EL (cell line): ENCODE measurements at places on chromosomes 5 and 9.
A peak's percentile ranks its signal among the peaks of the same experiment; 100 is the strongest.

DNA sequence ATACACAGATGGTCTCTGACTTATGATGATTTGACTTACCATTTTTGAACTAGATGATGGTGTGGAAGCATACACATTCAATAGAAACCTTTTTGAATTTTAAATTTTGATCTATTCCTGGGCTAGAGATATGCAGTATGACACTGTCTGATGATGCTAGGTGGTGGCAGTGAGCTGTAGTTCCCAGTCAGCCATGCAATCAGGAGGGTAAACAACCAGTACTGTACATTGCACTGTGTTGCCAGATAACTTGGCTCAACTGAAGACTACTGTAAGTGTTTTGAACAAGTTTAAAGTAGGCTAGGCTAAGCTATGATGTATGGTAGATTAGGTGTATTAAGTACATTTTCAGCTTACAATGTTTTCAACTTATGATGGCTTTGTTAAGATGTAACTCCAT is 859.1 kb upstream of the ARRDC3 start:
- DNase-seq = no peak

GRCh38 chr9:20945269-20945668 is 86.2 kb downstream of the HACD4 start:
- DNase-seq = no peak

- peak; percentile 72 for DNase-seq
Measured at GRCh38 chr5:9776525-9776924, 146.4 kb upstream of the TAS2R1 start.

DNA sequence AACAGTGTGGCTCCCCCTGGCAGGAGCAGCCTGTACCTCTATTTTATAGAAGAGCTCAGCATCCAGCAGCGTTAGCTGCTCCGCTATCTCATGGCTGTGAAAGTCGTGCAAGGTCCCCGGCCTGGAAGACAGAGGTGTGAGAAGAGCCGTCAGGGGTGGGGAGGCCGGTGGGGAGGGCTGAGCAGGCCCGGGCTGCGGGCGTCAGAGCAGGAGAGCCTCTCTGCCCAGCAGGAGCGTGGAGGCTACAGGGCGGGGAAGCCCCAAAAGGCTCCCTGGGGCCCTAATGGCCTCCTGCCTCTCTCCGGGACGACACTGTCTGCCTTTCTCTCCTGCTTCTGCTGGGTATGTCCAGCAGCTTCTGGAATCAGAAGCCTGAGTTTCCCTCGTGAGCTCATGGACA is 42.6 kb downstream of the PRRT1B start:
- DNase-seq = no peak

DNA sequence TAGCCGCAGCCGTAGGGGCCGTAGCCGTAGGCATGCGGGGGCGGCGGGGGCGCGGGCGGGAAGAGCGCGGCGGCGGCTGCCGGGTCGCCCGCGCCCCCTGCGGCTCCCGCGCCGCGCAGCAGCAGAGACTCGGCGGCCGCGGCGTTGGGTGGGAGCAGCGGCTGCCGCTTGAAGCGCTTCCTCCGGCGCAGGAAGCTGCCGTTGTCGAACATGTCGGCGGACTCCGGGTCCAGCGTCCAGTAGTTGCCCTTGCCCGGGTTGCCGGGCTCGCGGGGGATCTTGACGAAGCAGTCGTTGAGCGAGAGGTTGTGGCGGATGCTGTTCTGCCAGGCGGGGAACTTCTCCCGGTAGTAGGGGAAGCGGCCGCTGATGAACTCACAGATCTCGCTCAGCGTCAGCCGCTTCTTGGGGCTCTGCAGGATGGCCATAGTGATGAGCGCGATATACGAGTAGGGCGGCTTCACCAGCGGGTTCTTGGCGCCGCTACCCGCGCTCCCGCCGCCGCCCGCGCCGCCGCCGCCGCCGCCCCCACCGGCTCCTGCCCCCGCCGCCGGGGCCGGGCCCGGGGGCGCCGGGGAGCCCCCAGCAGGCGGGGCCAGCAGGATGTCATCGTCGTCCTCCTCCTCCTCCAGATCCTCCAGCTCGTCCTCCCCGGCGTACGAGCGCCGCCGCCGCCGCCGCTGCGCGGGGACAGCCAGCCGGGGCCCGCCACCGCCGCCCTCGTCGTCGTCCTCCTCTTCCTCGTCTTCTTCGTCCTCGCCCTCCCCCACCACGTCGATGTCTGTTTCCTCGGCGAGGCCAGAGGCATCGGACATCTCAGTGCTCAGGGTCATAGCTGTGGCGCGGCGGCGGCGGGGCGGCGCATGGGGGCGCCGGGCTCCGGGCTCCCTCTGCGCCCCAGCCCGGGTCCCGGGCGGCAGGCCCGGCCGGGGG is 781 bp downstream of the FOXD1 start:
- DNase-seq = peak; percentile 69

GRCh38 chr5:151096001-151096373 is 15.2 kb upstream of the TNIP1 start:
- DNase-seq = no peak

DNA sequence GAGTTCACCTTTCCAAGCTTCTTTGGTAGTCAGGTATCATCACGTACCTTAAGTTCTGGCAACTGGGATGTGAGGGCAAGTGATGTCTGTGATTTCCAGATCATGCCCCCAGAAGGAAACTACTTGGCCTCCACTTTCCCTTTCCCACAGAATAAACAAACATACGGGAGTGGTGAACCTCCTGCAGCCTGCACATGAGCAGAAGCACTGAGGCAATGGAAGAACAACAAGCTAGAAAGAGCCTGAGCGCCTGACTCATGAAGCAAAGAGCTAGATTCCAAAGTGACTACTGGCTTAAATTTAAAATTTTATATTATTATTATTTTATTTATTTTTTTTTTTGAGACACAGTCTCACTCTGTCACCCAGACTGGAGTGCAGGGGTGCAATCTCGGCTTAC is 35.0 kb downstream of the ARL15 start:
- DNase-seq = peak; percentile 8

DNA sequence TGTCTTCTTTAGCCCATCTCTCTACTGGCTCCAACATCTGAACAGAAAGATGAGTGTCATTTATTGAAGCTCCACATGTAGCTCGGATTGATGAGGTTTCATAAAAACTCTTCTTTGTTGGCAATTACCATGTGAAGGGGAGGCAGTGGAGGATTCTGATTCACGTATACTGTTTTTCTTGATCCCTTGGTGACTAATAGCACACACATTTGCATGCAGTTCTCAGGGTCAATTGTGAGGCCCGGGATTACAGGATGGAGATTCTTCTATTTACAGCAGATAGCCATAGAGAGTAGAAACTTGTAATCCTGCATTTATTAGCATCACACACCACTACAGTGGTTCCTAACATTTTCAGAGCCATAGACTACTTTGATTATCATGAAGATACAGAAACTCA is 133.2 kb upstream of the MARCHF11 start:
- DNase-seq = peak; percentile 13

DNA sequence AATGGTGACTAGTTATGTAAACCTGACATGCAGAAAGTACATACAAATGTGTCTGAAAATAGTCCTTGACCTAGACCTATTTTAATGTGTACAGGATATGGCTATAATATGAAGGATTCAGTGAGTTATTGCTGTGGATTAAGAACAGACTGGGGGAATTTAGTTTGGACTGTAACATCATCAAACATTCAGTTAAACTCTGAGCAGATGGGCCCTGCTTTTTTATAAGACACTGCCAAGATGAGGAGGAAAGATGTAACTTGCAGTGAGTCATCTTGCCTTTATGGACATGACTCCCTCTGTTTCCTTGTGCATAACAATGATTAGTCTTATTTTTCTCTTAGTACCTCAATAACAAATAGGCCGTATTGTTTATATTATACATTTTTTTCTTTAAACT is 12.2 kb downstream of the PPP3R2 start:
- peak; percentile 76 for DNase-seq

GRCh38 chr5:140992828-140993227 is 26.6 kb downstream of the PCDHAC2 start:
- DNase-seq = no peak

DNA sequence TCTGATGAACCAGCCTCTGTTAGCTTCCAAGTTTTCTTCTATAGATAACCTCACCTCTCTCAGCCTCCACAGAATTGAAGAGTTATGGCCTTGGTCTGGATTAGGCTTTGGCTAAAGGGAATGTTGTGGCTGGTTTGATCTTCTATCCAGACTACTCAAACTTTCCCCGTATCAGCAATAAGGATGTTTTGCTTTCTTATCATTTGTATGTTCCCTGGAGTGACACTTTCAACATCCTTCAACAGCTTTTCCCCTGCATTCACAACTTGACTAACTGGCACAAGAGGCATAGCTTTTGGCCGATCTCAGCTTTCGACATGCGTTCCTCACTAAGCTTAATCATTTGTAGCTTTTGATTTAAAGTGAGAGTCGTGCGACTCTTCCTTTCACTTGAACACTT is 28.1 kb upstream of the GNE start:
- no peak for DNase-seq

- DNase-seq = peak; percentile 65
Measured at GRCh38 chr9:136625101-136626065, 37.3 kb upstream of the EGFL7 start.

- no peak for DNase-seq
Measured at GRCh38 chr9:81849631-81850259, 78.5 kb upstream of the SPATA31D4 start.

DNA sequence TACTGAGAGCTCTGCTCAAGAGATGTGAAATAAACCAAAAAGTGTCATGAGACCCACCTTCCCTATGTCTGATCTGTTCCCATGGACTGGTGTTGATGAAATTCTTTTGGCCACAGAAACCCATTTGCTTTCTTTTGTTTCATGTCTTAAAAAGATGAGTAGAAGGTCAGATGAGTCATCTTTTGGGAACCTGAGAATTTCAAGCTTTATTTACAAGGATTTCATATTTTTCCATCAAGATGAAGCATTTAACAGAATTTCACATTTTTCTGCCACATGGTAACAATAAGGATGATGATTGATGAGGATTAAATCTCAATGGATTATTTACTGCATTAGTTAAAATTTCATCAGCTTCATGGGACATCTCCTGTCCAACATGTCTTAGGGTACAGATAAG is 337.8 kb downstream of the DEPDC1B start:
- DNase-seq = peak; percentile 66

DNA sequence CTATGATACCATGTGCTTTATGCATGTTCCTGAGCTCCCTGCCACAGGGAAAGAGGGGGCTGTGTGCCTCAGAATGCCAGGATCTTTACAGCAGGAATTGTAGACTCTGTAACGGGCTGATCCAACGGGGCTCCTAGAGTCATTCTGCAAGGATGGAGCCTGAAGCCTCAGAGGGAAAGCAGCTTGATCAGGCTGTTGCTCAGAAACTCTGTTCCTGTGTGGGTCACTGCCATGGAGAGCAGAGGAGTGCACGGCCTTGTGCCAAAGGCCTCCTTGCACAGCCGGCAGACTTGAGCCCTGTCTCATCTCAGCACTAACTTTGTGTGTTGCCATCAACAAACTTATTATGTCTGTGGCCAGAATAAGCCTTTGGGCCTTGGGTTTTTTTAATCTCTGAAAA is 51.8 kb downstream of the AMBP start:
- DNase-seq = no peak

- no peak for DNase-seq
Measured at GRCh38 chr5:14793851-14794250, 77.7 kb downstream of the ANKH start.

- DNase-seq = no peak
Measured at GRCh38 chr5:14147210-14147609, 4.1 kb downstream of the TRIO start.

DNA sequence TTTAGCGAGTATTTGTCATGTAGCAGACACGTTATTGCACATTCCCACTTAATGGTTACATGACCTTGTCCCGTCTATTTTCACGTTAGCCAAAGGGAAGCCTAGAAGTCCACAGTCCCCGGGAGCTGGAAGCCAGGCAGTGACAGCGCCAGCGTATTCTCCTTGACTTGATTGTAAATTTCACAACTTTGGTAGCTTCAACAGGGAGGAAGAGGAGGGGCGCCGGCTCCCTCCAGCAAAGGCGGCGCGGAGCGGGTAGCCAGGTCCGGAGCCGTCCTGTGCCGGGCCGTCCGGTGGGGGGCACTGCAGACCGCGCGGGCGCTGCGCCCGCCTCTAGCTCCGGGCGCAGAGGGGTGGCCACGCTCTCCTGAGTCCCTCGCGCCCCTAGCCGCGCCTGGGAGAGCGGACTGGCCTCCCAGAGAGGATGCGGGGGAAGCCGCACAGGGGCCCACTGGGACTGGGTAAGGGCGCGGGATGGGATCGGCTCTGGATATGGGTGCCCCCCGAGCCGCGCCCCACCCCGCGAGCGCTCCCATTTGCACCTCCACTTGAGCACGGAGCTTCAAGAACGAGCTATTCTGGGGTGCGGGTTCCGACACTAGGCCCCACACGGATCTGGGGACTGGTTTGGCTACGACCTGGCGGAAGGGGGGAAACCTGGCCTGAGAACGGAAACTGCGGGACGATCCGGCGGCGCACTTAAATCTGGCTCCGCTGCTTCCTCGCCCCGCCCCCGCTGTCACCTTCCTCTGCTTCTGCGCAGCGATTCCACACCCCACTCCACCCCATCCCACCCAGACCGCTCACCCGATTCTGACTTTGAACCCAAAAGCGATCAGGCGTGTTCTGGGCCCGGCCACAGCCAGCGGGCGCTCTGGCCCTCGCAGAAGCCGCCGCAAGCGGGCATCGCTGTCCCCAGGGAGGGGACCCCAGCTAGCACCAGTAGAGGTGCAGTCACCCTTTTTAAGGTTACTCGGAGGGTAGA is 23.8 kb downstream of the KLF4 start:
- DNase-seq = peak; percentile 71

DNA sequence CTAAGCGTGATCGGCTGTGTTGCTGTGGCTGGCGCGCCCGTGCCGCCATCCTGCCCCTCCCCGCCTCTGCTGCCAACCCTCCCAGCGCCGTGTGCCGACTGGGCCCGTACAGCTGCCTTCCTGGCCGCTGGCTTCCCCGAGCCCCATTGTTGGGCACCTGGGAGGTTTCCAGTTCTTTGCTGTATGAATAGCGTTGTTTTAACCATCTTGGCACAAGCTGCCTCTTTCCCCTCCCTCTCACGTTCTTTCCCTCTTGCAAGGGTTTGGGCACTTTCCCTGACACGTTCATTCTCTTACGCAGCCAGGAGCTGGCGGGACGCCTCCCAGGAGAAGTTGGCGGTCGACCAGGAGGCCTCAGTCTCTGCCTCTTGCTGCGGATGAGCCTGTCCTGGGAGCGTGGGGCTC is 43.1 kb upstream of the RXRA start:
- peak; percentile 43 for DNase-seq

GRCh38 chr5:159362220-159362619 is 31.9 kb upstream of the IL12B start:
- no peak for DNase-seq

DNA sequence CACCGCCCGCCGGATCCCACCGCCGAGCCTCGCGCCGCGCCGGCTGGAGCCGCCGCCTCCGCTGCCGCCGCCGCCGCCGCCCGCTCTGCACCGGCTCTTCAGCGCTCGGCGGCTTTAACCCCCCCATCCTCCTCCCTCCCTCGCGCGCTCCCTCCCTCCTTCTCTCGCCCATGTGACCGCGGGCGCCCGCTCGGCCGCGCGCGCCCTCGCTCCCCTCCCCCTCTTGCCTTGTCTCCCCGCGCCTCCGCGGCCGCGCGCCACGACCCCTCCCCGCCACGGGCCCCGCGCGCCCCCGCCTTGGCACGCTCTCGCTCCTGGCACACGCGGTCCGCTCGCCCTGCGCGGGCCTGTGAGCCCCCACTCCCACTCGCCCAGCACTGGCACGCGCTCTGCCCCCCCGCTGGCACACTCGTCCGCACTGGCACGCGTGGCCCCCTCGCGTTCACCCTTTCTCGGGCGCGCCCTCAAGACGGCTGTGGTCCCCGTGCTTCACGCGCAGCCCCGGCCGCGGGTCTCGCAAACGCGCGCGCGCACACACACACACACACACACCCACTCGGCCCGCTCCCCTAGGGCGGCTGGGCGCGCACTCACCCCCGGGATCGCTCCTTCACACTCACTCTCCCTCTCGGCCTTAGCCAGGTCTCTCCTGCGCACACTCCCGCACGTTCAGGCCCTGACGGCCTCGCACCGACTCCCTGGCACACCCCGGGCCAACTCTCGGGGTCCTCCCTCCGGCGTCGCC is at the start of gene CNTFR:
TSS of gene CNTFR (minus strand) at position 89 of the 745 bp plus-strand sequence. CDS start 20,743 bp downstream, outside the sequence.
- DNase-seq = no peak
